BE2C (cell line): ENCODE measurements at places on chromosomes 12 and 14.

GRCh38 chr12:108966378-108967151 is 54.3 kb downstream of the SVOP start:
- no peak for DNase-seq

GRCh38 chr12:53219292-53219955 is 12.4 kb upstream of the ITGB7 start:
- DNase-seq: no peak

DNA sequence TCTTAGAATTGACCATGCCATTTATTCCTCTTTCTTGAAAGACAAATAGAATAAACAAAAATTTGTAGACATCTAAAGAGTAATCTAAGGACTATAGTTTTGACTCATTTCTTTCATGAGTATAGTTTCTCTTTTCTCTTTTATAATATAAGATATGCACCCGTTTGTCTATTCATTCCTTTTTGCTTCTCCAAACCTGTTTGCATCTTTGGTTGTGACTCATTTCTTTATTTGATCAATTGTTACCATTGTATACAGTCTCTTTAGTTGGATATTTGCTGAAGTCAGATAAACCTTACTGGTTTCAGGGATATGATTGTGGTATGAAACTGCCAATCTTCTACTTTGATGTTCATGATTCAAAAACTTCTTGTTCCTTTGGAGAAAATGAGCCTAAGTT is 268.7 kb downstream of the FBXL14 start:
- no peak for DNase-seq

DNA sequence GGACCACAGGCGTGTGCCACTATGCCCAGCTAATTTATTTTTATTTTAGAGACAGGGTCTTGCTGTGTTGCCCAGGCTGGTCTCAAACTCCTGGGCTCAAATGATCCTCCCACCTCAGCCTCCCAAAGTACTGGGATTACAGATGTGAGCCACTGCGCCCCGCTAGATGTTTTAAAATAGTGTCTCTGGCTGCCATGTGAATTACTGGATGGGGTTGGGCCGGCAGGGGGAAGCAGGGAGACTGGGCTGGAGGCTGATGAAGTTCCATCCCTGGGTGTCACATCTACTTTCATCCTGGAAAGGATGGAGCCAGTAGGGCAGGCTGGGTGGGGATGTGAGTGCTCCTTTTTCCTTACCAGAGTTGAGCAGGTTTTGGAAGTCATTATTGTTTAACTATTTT is 46.1 kb downstream of the DNAH10 start:
- DNase-seq: peak; percentile 43

GRCh38 chr12:6647083-6647604 is at the start of gene ACRBP:
Gene ACRBP, minus strand, starts transcription at chr12:6647432. Its CDS starts 66 bp downstream, at chr12:6647366.
- DNase-seq: peak; percentile 69

DNA sequence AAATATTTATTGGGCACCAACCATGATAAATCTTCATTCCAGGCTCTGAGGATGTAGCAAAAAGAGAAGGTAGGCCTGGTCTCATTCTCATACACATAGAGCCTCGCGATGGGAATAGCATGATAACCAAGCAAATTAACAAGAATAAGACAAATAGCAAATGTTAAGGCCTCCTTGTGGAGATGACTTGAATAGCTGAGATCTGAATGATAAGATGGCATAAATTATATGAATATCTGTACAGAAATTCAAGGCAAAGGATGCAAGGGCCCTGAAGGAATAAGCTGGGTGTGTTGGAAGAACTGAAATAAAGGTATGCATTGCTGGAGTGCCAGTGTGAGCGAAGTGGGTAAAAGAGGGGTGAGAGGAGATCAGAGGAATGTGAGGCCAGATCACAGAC is 114.8 kb downstream of the ALX1 start:
- no peak for DNase-seq

DNA sequence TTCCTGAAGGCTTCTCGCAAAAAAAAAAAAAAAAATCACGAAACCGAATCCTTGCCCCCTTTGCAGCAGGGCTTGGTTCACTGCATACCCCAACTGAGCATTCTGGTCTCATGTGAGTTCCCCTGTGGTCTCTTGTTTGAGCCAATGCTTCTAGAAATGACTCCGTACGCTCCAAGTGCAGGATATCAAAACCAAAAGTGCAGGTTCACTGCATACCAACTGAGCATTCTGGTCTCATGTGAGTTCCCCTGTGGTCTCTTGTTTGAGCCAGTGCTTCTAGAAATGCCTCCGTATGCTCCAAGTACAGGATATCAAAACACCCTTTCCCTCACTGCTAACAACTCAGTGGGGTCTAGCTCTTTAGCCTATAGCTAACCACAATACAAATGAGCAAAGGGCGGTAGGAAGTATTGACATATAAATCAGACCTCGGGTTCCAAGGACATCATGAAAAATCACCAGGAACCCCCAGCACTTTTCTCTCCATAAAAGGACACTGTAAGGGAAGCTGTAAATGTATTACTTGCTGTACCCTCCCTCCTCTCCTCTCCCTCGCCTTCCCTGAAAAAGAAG is 206.3 kb upstream of the NOS1 start:
- no peak for DNase-seq

- DNase-seq: no peak
Measured at GRCh38 chr12:132563911-132564310, 46.5 kb downstream of the LRCOL1 start.
